Left renal cortex interstitium (tissue), 4 donors: ENCODE measurements at places on chromosomes 16 and 17.

- no peak for DNase-seq
These were observed 11.9 kb downstream of the PER1 start for GRCh38 chr17:8140065-8141029.

DNA sequence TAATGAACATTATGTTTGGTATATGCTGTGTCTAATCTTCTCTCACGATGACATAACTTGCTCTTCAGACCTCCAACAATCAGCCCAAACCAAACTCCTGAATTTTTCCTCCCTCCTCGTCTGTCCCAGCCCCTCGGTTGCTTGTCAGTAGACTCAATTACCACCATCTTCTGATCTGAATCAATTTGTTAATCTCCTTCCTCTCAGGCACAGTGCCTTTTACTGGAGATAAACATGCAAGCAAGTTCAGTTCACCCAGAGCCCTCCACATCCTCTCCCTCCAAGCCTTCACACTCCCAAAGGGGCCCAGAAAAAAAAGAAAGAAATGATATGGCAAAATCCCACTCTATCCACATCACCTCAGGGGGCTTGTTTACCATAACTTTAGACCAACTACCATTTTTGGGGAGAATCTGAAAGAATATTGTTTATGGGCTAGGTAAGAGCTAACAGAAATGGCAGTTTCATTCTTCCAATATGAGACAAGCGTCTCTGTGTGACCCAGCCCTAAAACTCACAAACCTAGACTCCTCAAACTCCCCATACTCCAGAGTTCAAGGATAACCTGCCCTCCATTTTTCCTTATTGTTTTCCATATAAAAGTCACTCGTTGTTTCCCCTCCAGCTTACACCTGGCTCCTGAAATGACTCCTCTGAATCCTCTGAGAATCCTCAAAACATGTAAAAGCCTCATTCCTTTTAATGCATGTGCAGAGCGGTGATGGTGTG is 1.5 kb downstream of the TEX2 start:
- no peak for DNase-seq

- peak; percentile 59 for DNase-seq
These were observed at the start of gene TBKBP1 for GRCh38 chr17:47693731-47694580. Gene TBKBP1, plus strand, starts transcription at chr17:47694161. Its CDS starts 1,952 bp downstream, at chr17:47696113.

- DNase-seq: no peak
These were observed 2.7 kb upstream of the SPPL2C start for GRCh38 chr17:45841883-45842525.

DNA sequence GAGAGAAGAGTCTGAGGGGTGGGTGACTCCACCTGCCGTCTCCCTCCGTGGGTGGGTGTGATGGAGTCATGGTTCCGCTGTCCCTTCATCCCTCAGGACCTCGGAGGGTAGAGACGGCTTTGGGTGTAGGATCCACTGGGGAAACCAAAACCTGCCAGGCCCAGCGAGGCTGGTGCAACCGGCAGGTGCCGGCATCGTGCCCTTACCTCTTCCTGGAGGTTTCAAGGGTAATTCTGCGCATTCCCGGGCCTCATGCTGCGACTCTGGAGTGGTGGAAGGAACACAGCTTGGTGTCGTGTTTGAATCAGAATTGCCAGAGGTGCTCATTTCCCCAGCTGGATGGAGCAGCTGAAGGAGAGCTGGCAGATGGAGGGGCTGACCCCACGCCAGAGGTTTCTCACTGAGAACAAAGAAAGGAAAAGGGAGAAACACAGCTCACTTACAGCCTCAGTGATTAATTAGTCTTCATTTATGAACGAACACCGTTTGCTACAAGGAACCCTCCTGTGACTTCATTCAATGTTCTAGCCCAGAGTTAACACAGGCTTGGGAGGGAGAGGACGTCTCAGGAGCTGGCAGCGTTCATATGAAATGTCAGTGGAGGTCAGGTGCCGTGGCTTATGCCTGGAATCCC is 16.3 kb upstream of the ATP2A3 start:
- no peak for DNase-seq

DNA sequence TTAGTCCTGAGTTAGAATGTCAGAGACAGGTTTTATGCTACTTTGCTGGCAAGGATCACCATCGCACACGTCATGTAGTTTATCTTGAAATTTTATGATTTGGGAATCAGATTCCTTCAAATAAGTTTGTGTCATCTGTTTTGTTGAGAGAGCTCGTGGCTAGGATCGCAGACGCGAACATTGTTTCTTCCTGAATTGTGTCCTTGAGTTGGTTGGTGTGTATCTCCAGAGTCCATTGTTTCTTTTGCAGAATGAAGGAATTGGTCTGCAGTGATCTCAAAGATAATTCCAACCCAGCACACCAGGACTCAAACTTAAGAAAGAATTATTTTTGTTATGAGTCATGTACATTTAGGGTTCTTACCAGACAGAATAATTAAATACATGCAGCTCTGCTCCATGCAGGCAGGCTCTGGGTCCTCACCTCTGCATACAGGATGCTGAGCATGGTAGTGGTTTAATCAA is 51.6 kb downstream of the PRKCA start:
- no peak for DNase-seq

GRCh38 chr16:67419931-67420330 is 3.7 kb upstream of the ZDHHC1 start:
- DNase-seq: no peak

- DNase-seq: no peak
These were observed 16.3 kb downstream of the MYL4 start for GRCh38 chr17:47225436-47225858.

- no peak for DNase-seq
These were observed 31.1 kb downstream of the CDH1 start for GRCh38 chr16:68768175-68768574.

DNA sequence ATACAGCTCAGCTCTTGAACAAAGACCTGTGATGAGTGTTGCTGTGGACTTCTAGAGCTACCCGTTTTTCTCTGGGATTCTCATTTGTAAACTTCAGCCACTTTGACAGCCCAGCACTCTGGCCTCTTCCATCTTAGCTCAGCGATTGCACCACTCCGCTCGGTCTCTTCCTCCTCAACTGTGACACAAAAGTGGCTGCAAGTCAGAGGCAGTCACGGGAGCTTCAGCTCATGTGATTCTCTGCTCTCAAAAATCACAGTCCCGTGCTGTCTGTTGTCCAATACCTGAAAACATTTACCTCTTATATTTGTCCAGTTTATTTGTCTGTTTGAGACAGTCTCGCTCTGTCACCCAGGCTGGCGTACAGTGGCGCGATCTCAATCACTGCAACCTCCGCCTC is 75.7 kb upstream of the DNAH17 start:
- DNase-seq: no peak

DNA sequence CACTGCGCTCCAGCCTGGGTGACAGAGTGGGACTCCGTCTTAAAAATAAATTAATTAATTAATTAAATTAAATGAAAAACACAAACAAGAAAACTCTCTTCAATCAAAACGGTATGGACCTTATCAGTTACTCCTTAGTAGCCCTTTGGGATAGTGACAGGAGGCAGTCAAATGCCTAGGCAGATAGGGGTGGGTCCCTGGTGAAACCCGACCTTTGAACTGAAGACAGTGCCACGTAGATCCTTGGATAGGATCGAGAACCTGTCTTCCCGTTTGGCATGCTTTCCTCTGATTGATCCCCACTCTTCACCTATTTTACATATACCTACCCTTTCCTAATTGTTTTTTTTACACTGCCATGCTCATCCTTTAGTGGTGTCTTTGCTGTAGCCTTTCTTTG is 22.2 kb upstream of the DHRS7B start:
- DNase-seq: no peak

DNA sequence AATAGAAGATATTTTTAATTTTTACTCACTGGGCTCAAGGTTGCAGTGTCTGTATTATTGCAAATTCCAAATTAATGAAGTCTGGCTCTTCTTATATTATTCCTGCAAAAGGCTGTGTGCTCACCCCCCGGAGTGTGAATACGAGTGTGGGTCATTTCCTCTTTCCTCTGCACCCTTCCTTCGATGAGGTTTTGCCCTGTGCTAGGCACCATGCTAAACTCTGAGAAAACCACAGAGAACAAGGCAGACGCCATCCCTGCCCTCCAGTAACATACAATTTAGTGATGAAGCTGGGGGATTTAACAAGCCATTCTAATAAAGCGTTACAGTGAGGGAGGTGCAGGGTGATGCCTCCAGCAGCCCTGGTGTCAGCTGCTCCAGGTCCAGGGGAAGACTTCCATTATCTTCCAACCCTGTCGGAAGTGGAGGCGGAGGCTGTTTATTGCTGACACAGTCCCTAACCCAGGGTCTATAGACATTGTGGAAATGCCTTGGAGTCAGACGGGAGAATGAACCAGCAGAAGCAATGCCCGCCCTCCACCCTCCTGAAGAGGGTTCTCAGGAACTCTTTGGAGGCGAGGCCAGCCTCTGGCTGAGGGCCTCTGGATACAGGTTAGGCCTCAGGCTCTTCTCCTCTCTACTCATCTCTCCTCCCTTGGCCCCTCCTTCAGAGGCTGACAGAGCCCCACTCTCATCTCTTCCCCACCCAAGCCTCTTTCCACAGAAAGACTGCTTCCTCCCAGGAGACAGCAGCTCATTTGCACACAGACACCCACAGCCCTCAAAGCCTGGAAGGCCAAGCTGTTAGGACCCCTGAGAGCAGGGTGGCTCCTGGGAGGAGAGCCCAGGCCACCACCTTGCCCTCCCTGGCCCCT is 2.0 kb upstream of the ACE start:
- DNase-seq: no peak

- DNase-seq: peak; percentile 69
These were observed at the start of gene CAVIN1 for GRCh38 chr17:42422958-42423712. Gene CAVIN1, minus strand, starts transcription at chr17:42423256. Its CDS starts 159 bp downstream, at chr17:42423097.

GRCh38 chr16:29820730-29821642 is 724 bp downstream of the MVP start:
- no peak for DNase-seq

- DNase-seq: no peak
These were observed 6.4 kb upstream of the SLFN12L start for GRCh38 chr17:35543856-35544255.

- no peak for DNase-seq
These were observed 46.1 kb upstream of the DNAJA2 start for GRCh38 chr16:47019568-47019967.

- DNase-seq: no peak
These were observed 495 bp upstream of the CMTR2 start for GRCh38 chr16:71289732-71290062.

- DNase-seq: no peak
These were observed 3.9 kb downstream of the MED9 start for GRCh38 chr17:17480593-17481148.

GRCh38 chr17:43171586-43172487 is 823 bp downstream of the NBR1 start:
- DNase-seq: peak; percentile 77

GRCh38 chr17:37671028-37671823 is 28.0 kb upstream of the DDX52 start:
- DNase-seq: no peak

DNA sequence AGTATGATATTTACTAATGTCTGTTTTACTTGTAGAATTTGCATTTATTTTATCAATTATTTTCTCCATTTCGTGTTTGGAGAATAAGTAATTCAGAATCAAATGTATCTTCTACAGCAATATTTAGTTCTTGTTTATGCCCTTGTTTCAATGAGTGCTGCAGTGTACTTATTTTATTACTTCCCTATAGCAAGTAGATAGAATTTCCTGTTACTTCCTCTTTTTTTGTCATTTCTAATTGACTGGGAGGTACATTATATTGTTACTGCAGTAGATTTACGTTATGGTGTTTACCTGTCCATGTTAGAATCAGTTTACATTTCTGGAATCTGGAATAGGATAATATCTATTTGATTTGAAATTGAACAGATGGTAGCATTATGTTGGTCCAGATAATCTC is 71.2 kb downstream of the OMG start:
- no peak for DNase-seq

- no peak for DNase-seq
These were observed 9.2 kb downstream of the HS3ST3B1 start for GRCh38 chr17:14310101-14310500.

GRCh38 chr17:77405867-77406732 is 265.3 kb downstream of the SEC14L1 start:
- no peak for DNase-seq

- no peak for DNase-seq
These were observed 277.7 kb downstream of the GRIN2A start for GRCh38 chr16:9904526-9904925.

DNA sequence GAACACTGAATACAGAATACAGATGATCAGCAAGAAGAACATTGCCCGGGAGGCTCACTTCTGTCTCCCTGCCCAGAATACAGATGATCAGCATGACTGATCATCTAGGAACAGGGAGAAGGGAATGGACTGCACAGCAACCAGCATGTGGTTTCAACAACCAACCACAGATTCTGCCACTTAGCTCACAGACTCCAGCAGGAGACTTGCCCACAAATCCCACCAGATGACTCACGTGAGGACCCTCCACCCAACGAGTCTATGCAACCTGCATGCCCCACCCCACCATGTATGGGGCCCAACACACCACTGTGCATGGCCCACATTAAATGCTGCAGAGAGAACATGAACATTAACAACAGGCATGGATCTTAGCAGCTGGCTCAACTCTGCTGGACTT is 36.1 kb upstream of the ALOX12 start:
- DNase-seq: no peak

- no peak for DNase-seq
These were observed 145.6 kb upstream of the RCVRN start for GRCh38 chr17:10050597-10051101.

GRCh38 chr16:15055141-15056053 is 477 bp downstream of the NTAN1 start:
- DNase-seq: no peak

DNA sequence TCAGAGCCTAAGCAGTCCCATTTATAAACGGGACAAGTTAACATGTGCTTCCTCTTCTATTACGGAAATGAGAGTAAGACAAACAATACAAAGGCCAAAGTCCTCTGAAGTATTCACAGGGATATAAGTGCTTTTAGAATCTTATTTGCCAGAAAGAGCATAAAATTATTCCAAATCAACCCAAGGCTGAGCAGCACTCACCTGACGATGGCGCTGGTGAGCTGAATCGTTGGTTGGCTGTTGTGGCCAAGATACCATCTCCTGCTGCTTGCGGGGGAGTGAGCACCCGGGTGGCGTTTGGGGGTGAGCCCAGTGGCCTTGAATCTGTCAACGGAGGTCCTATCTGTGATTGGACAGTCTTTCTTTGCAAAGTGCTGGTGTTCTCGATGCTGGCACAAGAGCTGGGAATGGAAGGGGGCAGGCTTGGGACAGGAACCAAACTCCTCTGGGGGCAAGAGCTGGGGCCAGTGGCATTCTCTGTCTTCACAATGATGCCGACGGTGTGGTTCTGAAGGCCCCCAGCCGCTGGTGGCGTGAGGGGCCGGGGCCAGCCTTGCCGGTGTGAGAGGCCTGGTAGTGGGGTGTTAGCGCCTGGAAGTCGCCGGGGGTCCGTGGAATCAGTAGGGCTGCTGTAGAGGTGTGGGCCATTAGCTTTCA is 9.5 kb upstream of the DHRS13 start:
- no peak for DNase-seq
